NCI-H2081 treated with DMSO at 0.1 percent for 48 hours (cell line): ENCODE measurements at places on chromosomes 2 and 18.
A peak's percentile ranks its signal among the peaks of the same experiment; 100 is the strongest.

DNA sequence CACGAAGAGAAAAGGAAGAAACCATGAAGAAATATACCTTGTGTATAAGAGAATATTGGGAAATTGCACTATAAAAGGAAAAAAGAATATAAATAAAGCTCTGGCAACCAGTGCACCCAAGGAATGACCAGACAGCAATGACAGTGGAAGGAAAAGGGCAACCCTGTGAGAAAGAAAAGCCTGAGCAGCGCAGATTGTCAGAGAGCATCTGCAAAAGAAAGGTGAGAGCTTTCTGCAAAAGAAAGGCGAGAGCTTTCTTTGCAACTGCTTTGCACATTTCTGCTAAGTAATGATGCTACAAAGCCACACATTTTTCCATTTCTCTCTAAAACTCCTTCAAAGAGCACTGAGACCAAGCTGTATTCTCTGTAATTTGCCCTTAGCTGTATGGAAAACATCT lies 83.6 kb downstream of the CTNNA2 start:
- no peak for DNase-seq

GRCh38 chr2:219441451-219442255 lies 7.0 kb downstream of the SPEG start:
- no peak for DNase-seq

GRCh38 chr2:238950551-238950950 lies 102.7 kb downstream of the TWIST2 start:
- DNase-seq: no peak

GRCh38 chr18:48222118-48222517 lies 187.1 kb downstream of the ZBTB7C start:
- peak; percentile 77 for DNase-seq

- DNase-seq: no peak
These were observed 1573.4 kb upstream of the NXPH2 start for GRCh38 chr2:140353541-140353940.

DNA sequence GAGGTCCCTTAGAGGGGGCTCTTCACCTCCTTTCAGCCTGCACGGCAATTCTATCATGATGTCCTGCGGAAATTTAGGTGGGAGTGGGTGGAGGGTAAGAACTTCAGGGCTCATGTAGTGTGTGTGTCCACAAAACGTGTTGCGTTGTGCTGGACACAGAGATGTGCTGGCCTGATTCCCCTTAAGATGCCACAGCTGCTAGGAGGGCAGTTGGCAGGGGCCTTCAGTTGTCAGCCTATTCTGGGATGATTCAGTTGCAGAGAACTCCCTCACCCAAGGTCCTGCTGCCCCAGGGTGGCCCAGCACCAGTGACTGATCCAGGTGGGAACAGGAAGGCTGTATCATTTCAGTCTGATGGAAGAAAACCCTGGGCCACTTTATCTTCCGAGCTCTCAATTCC lies 1.0 kb upstream of the HJURP start:
- no peak for DNase-seq

DNA sequence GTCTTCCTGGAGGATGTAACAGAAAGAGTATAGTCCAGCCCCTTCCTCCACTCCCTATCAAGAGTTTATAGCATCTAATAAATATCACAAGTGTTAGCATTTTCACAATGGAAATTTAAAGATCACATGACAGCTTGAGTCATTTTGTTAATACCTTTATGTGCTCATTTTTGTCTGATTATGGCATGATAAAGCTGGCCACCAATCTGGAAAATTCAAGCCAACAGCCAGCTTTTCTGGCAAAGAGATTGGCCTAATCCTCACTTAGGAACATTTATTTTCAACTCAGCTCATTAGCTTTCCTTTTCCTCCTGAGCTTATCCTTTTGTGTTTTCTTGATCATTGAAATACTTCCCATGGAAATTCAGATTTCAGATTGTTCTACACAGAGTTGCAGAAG lies 262.9 kb upstream of the RBMS1 start:
- DNase-seq: no peak

DNA sequence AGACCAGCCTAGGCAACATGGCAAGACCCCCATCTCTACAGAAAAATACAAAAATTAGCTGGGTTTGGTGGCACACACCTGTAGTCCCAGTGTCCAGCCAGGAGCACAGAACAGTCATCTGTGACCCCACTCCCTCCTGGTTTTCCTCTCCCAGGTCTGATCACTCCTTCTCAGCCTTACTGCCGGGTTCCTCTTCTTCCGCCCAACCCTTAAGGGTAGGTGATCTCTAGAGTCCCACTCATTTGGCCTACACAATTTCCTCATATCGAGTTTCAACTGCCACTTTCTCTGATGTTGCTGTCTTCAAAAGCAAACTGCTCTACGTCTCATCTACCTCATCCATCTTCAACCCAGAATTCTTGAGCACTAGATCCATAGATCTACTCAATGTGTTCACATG lies 13.4 kb upstream of the MAT2A start:
- DNase-seq: no peak

DNA sequence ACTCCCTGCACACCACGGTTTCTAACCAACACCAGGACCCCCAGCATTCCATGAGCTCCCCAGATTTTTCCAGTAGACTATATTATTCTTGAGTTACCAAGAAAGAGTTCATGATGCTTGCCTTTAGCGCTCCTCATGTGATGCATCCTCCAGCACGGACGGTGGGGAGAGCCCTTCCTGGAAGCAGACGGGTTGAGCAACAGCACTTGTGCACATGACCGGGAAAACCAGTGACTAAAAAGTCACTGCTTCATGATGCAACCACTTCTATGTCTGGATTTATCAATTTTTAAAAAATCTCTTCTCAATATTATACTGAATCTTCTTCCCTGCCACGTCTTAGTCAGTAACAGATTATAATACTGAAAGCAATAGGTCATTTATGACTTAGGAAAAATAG lies 20.4 kb upstream of the DOK6 start:
- DNase-seq: no peak

DNA sequence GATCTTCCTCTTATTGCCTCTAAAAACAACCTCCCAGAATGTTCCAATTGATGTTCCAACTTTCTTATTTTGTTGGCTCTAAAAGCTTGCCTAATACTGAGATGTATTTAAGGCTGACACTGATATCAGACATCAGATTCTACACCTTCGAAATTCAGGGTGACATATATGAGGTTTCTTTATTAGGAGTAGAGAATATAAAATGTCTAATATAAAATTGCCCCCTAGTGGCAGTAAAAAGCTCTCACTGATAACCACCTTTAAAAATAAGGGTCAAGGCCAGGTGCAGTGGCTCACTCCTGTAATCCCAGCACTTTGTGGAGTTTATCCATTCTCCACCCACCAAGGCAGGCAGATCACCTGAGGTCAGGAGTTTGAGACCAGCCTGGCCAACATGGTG lies 789.7 kb upstream of the SLC39A10 start:
- DNase-seq: peak; percentile 26

- no peak for DNase-seq
These were observed 557.5 kb downstream of the ARHGAP15 start for GRCh38 chr2:143686585-143687164.

DNA sequence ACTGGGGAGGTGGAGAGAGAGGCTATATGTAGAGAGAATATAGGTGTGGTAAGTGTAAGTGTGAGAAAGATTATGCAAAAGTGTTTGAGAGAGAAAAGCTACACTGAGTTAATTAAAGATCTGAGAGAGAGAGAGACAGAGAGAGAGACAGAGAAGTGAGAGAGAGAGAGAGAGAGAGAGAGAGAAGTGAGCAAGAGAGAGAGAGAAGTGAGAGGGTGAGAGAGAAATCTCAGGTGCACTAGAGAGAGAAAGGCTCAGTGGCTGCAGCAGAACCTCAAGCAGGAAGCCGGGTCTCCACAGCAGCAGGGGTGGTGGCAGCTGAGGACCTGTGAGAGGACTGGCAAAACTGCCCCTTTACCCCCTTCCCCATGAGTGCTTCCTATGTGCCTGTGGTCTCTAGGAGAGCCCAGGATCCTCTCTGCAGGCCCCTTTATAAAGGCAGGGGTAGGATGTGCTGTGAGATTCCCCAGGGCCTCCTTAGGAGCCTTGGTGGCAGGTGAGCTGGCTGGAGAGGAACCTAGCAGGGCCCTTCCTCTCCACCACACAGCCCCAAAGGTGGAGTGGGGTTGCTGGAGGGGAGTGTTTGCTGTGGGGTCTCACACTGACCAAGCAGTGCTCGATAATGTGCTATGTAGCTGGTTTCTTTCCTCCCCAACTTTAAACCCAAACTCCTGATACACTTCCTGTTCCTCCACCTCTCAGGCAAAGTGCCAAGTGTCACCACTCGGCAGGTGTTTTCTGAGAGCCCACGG lies 52.6 kb downstream of the SLC4A5 start:
- DNase-seq: no peak
